ENCODE measurements at places on chromosomes 2 and 18.

DNA sequence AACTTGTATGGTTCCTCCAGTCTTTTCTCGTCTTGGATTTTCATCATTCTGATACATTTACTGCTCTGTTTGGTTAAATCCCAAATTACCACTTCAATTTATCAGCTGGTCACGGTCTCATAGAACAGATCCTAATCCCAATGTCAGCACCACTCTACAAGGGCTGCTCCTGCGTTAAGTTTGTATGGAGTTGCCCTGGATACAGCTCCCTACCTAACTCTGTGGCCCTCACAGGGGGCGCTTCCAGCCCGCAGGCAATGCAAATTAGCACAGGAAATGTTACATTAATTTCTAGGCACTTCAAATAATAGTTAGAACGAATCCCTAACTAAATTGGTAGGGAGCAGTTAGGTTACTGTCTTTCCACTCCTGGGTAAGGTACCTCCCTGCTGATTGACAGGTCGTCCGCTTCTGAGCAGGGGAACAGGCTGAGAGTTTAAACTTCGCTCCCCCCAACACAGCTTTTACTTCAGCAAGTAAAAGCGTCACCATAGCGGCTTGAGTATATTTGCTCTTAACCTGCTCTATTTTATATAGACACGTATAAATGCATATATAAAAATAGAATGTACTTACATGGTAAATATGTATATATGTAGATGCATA is 238.5 kb upstream of the FANCL start:
- DNase-seq = no peak

DNA sequence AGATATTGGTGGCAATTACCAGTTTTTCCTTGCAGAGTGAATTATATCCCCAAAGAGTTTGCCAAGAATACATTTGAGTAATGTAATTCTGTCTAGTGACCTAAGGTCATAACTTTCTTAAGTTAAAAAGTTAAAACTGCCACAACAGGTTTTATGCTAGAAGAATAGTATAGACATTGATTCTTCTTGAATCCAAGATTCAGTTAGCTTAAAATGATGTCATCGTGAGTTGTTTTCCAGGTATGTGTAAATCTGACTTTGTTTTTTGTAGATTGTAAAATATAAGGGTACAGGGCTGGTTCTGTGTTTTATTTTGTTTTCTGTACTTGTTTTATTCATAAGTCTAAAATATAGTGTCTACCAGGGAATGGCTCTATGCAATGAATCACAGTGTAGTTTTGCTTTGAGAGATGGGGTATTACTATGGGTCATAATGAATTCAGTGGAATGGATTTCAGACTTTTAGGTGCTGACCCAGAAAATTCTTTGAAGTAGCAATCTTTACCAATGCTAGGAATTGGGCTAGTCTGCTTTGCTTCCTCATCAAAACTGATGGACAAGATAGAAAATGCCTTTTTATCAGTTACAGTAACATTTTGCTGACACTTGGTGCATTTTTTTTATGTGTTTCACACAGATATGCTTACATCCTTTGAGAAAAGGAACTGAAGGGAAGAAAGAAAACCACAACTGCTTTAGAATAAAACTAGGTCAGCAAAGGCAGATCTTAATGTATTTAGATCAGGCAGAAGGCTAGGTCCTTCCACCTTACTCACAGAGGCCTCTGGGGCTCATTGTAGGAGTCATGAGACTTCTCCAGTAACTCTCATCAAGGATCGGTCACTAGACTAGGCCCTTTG is 20.8 kb upstream of the MGAT5 start:
- DNase-seq = peak; percentile 67

- DNase-seq = no peak
Observed at GRCh38 chr2:208406474-208407451, at the start of gene PTH2R. PTH2R (plus strand) TSS chr2:208406792; CDS start chr2:208407044, 252 bp downstream.

GRCh38 chr2:219638217-219638947 is 11.0 kb downstream of the SLC4A3 start:
- DNase-seq = no peak
